ENCODE measurements at places on chromosomes 16 and 17.

- DNase-seq: no peak
Observed at GRCh38 chr17:46950342-46950996, 27.5 kb downstream of the GOSR2 start.

GRCh38 chr16:20325005-20325404 is 2.3 kb downstream of the GP2 start:
- DNase-seq: no peak

GRCh38 chr16:75416904-75417565 is 16.3 kb downstream of the CFDP1 start:
- no peak for DNase-seq

- no peak for DNase-seq
Observed at GRCh38 chr17:4100883-4101756, 41.7 kb downstream of the ZZEF1 start.

DNA sequence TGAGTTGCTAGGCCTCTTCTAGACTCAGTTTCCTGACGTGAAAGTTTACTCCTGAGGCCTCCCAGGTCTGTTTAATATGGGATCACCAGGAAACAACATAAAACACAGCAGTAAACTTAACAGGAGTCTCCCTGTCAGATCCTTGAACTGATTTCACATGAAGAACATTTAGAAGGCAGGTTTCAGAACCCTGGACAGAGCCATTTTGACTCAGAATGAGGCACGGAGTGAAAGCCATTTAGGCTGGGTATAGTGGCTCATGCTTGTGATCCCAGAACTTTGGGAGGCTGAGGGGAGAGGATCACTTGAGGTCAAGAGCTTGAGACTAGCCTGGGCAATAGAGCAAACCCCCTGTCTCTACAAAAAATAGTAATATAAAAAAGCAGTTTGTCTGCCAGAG is 289.1 kb downstream of the CA10 start:
- no peak for DNase-seq

GRCh38 chr17:65762973-65763372 is 201.5 kb upstream of the AXIN2 start:
- DNase-seq: no peak

DNA sequence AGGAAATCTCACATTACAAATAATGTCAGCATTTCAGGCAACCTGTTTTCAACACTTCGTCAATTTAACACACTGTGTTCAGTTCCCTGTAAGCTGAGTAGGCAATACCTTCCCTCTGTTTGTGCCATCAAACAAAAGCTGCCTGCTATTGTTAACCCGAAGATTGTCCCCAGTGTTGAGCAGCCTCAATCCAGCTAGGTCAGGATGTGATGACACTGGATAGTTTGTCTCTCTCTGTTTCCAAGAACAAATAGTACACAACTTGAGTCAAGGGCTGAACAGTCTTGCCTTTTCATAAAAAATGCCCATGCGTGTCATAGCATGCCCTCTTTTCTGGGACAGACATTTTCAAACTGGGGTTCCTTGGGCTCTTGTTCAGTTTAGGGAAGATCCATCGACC is 36.4 kb downstream of the HSD17B2 start:
- no peak for DNase-seq

- no peak for DNase-seq
Observed at GRCh38 chr16:28884045-28884444, 5.8 kb downstream of the ATP2A1 start.
